A549 treated with Hydrocortisone at 1 μM for 4 hours (cell line): ENCODE measurements at places on chromosomes 2 and 18. TPM values are rescaled to one million over a fixed set of nuclear protein-coding genes. Genes with fewer than 3 reads are reported as not detected.

The SCRN3 gene
- 13.9 to 17.4 TPM (median 14.9 TPM) in 5 replicates for total RNA-seq

The DSC3 gene
- total RNA-seq: 1.1 to 2.1 TPM (median 1.3 TPM) in 5 replicates

The HDLBP gene
- total RNA-seq: 251 to 272 TPM (median 258 TPM) in 5 replicates

The MC4R gene
- total RNA-seq: not detected in 5 replicates

The TRABD2A gene
- 9.9 to 14.2 TPM (median 12.8 TPM) in 5 replicates for total RNA-seq

The CCBE1 gene
- total RNA-seq: 9.7 to 14.4 TPM (median 13.0 TPM) in 5 replicates

The CXCR4 gene
- total RNA-seq: 0.46 to 0.99 TPM (median 0.56 TPM) in 5 replicates

The TIMM21 gene
- 50.0 to 61.7 TPM (median 58.3 TPM) in 5 replicates for total RNA-seq

The CCDC150 gene
- 3.6 to 6.6 TPM (median 5.3 TPM) in 5 replicates for total RNA-seq

The SPP2 gene
- not detected in 5 replicates for total RNA-seq

The KCNF1 gene
- 21.4 to 40.2 TPM (median 30.3 TPM) in 5 replicates for total RNA-seq

The INPP4A gene
- 6.0 to 9.3 TPM (median 8.9 TPM) in 5 replicates for total RNA-seq

The LRP2 gene
- 0.01 to 0.07 TPM (median 0.02 TPM) in 3 of 5 replicates, not detected in the others for total RNA-seq

The IGFBP2 gene
- 64.8 to 96.2 TPM (median 86.6 TPM) in 5 replicates for total RNA-seq

The GKN1 gene
- 0.37 to 0.94 TPM (median 0.48 TPM) in 5 replicates for total RNA-seq

The EEF1B2 gene
- total RNA-seq: 1,039 to 1,164 TPM (median 1,070 TPM) in 5 replicates

The SIX2 gene
- total RNA-seq: 1.5 to 2.1 TPM (median 1.6 TPM) in 5 replicates

The EVX2 gene
- not detected in 5 replicates for total RNA-seq

The TXNDC2 gene
- 0.07 to 0.14 TPM (median 0.12 TPM) in 5 replicates for total RNA-seq

The EPHA4 gene
- 0.63 to 1.1 TPM (median 0.96 TPM) in 5 replicates for total RNA-seq

The TLX2 gene
- total RNA-seq: 0.08 to 0.35 TPM (median 0.27 TPM) in 5 replicates

The GAREM1 gene
- 4.6 to 6.4 TPM (median 5.2 TPM) in 5 replicates for total RNA-seq

The FKBP7 gene
- 8.7 to 12.3 TPM (median 11.1 TPM) in 5 replicates for total RNA-seq

The CDH2 gene
- 32.3 to 60.1 TPM (median 45.1 TPM) in 5 replicates for total RNA-seq
